ENCODE measurements at places on chromosomes 16 and 17.

- DNase-seq = peak; percentile 49
These were observed 58.7 kb upstream of the LYRM9 start for GRCh38 chr17:27951872-27952271.

DNA sequence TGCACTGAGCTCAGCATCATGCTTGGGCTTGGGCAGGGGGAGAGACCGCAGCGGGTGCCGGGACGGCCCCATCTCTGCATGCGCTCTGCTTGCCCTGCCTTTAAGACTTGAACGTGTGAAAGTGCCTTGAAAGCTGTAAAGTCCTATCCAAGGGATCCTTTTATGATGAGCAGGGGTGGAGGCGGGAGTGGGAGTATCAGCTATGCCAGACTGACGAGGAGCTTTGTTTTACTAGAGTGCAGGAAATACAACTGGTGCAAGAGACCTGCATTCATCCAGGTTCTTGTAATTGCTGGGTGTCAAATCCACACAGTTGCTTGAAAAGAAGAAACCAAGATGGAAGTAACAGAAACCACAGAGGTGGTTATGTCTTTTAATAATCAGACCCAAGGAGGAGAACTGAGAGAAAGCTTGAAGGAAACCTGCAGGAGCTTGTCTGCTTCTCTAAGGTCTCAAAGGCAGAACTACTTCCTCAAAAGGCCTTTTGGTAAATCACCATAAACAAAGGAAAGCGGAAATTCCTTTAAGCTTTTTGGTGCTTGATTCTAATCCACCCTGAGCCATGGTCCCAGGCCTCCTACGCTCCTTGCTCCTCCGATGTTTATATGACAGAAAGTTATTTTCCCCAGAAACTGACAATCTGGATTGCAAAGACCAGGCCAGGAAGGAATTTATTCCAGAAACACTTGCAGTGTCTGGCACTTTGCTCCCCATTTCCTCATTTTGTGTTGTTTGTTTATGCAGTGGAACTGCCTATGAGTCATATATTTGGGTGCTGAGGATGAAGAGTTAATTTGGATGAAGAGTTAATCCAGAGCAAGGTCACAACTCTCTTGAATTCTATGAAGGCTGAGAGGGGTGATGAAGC lies 51.3 kb upstream of the FBXO47 start:
- DNase-seq = no peak

- DNase-seq = no peak
These were observed 500.2 kb downstream of the CDH11 start for GRCh38 chr16:64621616-64622015.

GRCh38 chr17:2804912-2805311 lies 8.7 kb downstream of the RAP1GAP2 start:
- DNase-seq = no peak

- DNase-seq = no peak
These were observed 180.9 kb upstream of the TOX3 start for GRCh38 chr16:52727849-52728248.

DNA sequence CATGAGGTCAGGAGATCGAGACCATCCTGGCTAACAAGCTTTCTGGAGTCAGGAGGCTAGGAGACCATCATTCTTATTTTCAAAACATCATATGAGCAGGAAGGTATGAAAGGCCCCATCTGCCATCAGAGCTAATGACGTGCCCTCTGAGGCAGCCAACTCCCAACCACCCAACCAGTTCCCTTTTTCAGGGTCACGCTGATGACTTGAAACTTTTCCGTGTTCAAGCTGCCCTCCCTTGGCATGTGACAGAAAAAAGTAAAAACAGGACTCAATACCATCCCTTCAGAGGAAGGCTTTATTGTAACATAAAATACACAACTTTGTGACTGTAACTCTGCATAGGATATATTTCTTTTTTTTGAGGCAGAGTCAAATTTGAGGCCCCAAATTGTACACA lies 4.6 kb upstream of the GHDC start:
- no peak for DNase-seq

DNA sequence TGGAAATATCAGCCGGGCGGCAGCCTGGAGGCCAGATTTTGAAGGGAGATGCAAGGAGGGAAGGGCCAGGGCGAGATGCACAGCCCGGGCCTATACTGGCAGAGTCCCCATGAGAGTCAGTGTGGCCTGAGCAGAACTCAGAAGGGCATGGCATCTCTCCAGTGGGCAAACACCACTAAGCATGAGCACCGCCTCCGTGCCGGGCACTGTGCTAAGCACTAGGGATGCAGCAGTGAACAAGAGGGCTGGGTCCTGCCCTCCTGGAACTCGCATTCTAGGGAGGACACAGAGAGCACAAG lies 33.5 kb downstream of the TK2 start:
- no peak for DNase-seq

- DNase-seq = no peak
These were observed 5.8 kb downstream of the KIF18B start for GRCh38 chr17:44941712-44942331.

DNA sequence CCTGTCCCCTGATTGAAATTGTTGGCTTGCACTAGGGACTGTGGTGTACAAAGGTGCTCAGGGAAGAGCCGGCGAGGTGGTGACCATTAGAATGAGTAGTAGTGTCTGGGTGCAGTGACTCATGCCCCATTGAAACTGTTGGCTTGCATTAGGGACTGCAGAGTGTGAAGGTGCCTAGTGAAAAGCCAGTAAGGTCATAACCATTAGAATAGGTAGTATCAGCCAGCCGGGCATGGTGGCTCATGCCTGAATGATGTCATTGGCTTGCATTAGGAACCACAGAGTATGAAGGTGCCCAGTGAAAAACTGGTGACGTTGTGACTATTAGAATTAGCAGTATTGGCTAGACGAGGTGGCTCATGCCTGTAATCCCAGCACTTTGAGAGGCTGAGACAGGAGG lies 78.9 kb downstream of the ABCC6 start:
- no peak for DNase-seq

All from retina (tissue), 1 donor.